ENCODE measurements at places on chromosomes 2 and 18.

GRCh38 chr2:146721486-146721885 lies 1123.3 kb upstream of the ACVR2A start:
- DNase-seq = no peak

GRCh38 chr2:189628817-189629530 lies 32.3 kb upstream of the ASNSD1 start:
- no peak for DNase-seq

DNA sequence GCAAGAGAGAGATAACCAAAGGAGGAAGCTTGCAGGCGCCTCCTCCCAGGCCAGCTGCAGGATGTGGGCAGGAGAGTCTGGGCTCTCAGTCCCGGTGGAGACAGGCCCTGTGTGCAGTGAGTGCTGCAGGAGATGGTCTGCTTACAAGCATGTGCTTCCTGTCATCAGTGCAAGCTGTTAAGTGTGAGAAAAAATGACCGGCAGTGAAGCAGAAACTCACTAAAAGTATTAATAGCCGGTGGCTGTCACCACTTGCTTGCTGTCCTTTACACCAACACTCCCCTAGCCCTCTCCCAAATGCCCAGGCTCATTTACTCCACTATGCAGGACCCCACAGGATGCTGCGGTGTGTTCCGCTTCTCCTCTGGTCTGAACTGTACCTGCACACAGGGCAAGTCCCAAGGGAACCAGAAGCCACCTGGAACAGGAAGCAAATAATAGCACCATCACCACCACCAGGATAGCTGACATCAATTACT lies 435.6 kb upstream of the HS6ST1 start:
- DNase-seq = no peak

GRCh38 chr2:81894451-81894990 lies 1590.0 kb upstream of the LRRTM1 start:
- DNase-seq = no peak

DNA sequence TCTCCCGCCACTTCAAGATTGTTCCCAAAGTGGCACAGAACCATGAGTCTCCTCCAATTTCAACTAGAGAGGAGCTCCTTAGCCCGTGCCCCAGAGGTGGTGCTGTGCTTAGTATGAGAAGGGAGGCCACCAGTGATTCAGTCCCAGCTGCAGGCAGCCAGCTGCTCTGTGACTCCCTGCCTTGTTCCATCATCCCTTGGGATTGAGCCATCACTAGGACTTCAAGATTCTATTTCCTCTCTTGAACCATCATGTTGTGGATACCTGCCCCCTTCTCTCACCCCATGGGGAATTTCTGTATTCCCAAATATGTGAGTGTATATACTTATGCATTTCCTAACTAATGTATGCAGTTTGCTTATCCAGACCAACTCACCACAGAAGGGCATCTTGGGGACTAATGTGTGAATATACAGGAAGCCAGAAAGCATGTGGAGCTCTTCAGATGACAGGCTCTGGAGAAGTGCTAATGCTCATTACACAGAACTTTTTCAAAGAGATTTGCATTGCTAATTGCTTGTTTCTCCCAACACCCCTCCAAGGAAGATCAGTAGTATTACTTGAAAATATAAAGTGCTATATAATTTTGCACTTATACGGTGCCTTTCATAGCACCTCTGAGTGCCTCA lies 111.0 kb upstream of the MAP3K20 start:
- DNase-seq = no peak

DNA sequence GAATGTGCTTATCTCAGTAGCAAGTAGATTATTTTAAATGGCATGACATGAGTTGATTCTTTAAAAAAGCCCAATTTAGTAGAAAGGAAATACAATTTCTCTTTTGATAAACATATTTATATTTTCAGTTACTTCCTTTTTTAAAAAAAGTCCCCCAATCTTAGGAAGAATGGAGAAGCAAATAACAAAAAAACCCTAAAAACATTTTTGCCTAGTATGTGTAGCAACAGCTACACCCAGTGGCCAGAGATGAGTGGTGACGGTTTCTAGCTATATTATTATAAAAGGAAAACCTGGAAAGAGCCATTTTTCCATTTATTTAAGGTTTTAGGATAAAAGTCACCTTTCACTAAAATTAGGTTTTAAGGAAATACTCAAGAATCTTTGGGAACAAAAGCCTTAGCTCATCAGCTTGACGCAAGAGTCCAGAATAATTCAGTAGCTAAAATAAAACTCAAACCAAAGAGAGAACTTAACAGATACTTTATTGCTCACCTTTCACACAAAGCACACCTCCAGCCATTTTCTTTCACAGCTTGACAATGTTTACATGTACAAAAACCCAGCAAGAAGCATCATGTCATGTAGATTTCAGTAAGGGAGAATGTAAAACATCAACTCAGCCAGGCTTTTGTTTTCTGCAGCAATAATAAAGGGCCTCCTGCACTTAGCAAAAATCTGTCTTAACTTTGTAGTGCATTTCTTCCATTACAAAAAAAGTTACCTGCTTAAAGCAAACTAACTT lies 15.7 kb downstream of the FAM98A start:
- DNase-seq = no peak

DNA sequence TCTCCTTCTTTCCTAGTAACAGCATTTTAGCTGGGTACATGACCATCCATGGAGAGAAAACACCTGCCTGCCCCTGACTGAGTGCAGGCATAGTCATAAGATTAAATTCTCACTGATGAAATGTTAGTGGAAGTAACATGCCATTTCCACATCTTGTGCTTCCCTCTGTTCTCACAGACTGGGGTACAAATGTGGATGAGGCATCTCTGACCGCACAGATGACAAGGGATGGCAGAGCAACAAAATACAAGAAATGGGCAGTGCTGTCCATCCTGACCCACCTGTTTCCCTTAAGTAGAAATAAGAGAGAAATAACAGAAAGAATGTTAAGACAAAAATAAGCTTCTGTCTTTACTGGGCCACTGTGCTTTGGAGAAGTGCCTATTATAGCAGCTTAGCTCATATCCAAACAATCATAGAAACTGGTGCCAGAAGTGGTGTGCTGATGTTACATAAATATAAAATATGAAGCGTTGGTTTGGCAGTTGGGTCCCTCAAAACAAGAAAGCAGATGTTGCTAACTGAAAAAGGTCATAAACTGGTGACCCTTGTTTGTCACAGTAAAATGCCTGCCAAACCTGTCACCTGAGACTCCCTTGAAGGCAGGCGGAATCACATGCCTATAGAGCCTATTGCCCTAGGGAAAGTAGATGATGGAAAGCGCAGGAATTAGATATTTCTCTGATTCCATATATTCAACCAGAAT lies 72.4 kb upstream of the CCDC150 start:
- no peak for DNase-seq

GRCh38 chr2:181484851-181485637 lies 27.9 kb downstream of the ITGA4 start:
- DNase-seq = no peak

GRCh38 chr18:25518716-25519053 lies 166.7 kb upstream of the ZNF521 start:
- no peak for DNase-seq

DNA sequence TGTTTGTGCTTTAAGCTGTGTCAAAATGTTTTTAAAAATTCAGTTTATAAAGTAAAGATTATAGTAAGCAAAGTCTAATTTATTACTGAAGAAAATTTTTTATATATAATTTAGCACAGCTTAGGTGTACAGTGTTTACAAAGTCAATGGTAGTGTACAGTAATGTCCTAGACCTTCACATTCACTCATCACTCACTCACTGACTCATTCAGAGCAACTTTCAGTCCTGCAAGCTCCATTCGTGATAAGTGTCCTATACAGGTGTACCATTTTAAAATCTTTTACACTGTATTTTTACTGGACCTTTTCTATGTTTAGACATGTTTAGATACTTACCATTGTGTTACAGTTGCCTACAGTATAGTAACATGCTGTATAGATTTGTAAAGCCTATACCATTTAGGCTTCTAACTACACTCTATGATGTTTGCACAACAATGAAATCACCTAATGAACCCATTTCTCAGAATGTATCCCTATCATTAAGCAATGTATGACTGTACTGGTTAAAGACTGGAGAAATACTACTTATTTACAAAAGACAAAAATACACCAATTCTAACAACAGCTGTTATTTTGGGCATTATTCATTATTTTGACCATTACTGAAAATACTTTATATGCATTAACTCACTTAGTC lies 95.1 kb downstream of the STRN start:
- DNase-seq = no peak

GRCh38 chr2:170723446-170723958 lies 8.4 kb downstream of the SP5 start:
- no peak for DNase-seq

GRCh38 chr18:13594551-13594950 lies 131.8 kb downstream of the FAM210A start:
- no peak for DNase-seq

DNA sequence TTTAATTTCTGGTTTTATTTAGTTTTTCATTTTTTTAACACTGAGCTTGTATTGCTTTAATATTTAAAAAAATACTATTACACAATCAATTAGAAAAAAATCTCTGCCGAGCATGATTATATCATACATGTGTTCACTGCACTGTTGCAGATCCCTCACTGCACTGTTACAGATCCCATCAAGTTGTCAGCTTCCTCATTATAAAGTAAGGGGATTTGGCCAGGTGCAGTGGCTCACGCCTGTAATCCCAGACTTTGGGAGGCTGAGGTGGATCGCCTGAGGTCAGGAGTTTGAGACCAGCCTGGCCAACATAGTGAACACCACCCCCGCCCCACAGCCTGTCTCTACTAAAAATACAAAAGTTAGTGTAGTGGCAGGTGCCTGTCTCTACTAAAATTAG lies 33.0 kb upstream of the METTL21A start:
- no peak for DNase-seq

DNA sequence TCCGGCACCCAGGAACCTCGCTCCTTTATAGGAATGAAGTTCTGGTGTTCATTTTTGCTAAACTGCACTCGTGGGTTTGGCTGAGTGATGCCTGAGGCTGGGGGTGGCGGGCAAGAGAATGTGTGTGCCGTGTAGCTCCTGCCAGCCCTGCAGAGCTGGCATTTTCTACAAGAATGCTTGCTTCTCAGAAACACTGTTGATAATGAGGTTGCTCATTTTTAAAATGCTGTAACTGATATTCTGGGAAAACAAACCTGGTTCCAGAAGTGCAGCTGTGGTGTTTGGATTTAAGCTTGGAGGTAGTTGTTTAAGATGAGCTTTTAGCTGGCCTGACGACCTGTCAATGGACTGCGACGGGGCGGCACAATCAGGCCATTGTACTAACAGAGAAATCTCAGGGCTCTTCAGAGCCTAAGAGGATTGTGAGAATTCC lies 511.9 kb upstream of the TNP1 start:
- DNase-seq = no peak

DNA sequence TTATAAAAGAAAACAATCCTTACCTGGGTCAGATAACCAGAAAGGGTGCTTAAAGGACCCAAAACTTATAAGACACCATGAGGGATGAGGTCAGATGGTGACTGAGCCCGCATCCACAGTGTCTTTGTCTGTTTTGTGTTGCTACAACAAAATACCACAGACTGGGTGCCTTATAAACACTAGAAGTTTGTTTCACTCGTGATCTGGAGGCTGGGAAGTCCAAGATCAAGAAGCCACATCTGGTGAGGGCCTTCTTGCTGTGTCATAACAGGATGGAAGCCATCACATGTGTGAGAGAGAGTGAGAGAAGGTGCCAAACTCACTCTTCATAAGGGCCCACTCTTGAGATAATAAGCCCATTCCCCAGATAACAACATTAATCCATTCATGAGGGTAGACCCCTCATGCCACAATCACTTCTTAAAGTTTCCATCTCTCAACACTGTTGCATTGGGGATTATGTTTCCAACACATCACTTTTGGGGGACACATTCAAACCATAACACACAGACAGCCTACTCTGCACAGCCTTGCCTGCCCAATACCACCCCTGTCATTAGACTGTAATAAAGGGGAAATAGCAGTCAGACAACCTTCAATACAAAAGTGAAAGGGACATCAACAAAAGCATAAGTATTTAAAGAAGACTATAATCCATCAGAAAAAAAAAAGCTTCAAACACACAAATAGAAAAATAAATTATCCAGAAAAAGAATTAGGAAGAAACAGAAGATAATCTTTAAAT lies 249.8 kb downstream of the ANAPC1 start:
- no peak for DNase-seq

- no peak for DNase-seq
Observed at GRCh38 chr2:148867079-148867769, 7.8 kb upstream of the KIF5C start.

- no peak for DNase-seq
Observed at GRCh38 chr2:225020168-225020849, 22.0 kb downstream of the DOCK10 start.

DNA sequence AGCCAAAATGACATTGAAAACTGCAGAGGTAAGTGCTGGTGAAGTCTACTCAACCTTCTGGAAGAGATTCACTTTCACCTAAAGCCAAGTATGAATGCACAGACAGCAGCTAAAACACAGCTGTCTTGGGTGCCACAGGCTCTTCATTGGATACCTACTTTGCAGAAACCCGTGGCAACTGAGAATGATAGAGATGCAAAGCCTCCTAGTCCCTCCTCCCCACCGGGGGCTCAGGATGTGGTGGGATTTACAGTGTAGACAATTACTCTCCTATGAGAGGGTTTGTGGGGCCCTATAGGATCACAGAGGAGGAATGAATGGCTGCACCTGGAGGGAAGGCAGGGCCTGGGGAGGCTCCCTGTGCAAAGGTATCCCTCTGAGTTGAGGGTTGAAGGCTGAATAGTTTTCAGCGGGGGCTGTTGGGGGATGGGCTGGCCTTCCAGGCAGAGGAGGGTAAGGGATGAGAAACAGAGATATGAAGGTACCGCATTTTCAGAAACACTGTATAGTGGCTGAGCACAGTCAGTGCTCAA lies 131.6 kb downstream of the RNF144A start:
- DNase-seq = no peak

- DNase-seq = no peak
Observed at GRCh38 chr2:237296756-237297155, 117.2 kb downstream of the COL6A3 start.

- no peak for DNase-seq
Observed at GRCh38 chr2:2232167-2232566, 98.9 kb downstream of the MYT1L start.

- DNase-seq = no peak
Observed at GRCh38 chr2:101725515-101726192, 28.1 kb downstream of the MAP4K4 start.

GRCh38 chr2:66066032-66066431 lies 368.9 kb upstream of the MEIS1 start:
- no peak for DNase-seq

DNA sequence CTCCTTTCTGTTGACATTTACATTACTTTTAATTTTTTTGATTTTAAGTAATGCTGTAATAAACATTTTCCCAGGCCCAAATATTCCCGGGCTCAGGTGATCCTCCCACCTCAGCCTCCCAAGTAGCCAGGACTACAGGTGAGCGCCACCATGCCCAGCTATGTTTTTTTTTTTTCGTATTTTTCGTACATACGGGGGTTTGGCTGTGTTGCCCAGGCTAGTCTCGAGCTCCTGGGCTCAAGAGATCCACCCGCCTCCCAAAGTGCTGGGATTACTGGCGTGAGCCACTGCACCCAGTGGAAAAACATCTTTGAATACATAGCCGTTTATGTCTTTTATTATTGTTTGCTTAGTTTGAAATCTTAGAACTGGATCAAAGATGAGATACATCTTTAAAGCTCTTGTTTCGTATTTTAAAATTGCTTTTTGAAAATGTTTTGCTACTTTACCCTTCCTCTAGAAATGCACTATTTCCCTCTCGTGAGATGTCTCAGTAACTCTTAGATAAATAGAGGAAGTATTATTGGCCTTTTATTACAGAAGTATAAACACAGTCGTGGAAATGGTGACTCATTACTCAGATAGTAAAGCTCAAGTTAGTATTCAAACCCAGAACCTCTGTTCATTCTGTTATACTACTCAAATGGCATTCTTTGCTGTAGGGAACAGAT lies 2.4 kb downstream of the SMCHD1 start:
- no peak for DNase-seq

GRCh38 chr2:83240611-83241010 lies 1218.5 kb downstream of the SUCLG1 start:
- DNase-seq = no peak
